ENCODE measurements at places on chromosomes 11 and 22.

DNA sequence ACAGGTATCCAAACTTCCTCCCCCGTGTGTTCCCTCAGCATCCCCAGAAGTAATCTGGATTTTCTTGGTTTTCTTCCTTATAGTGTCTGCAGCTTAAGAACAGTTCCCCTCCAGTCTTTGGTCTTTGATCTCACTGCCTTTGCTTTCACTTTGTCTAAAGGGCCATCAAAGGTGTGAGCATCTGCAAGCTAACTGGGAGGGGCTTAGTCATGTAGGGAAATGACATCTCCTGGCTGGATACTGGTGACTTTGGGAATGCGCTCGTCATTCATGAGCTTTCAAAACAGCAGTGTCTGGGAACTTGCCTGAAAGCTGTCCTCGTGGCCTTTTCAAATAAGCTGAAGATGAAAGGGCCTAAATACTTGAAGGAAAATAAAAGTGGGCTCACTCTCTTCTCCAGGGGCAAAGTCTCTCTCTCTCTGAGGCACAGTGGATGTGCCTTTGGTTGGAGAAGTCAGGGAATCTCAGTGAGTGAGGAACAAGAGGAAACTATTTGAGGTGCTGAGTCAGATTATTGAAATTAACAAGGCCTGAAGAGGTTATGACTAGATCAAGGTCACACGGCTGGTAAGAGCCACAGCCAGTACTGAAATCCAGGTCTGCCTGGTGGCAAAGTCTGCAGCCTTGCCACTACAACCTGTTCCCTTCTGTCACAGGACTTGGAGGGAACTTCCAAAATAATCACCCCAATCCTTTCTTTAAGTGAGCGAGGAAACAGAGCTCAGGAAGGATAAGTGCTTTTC is 45.6 kb upstream of the TENM4 start:
- DNase-seq: no peak

DNA sequence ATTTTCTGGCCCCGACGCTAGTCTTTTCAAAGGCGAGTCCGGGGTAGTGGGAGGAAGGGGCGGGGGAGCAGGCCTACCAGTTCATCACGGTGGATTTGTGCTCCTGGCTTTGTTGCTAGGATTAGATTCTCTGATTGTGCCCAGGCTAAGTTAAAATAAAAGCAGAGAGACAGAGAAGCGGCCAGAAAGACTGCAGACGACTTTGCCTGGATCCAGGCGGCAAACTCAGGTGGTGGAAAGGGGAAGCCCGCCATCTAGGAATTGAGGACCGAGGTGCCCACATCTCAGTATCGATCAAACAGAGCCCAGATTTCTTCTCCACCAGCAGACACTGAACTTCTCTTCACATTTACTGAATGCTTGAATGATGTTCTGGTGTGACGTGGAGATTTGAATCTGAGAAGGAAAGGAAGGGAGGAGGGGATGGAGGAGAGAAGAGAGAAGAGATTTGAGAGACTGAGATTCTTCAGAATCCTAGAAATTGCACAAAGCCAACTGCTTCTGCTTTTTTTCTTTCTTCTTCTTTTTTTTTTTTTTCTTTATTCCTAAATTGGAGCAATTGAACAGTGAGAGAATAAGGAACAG is 2.7 kb downstream of the FAT3 start:
- no peak for DNase-seq

- no peak for DNase-seq
Measured at GRCh38 chr11:30342736-30343166, 19.8 kb downstream of the ARL14EP start.

- DNase-seq: no peak
Measured at GRCh38 chr11:118635237-118635591, 27.8 kb downstream of the PHLDB1 start.

- DNase-seq: peak; percentile 52
Measured at GRCh38 chr22:38706101-38706900, 557 bp downstream of the GTPBP1 start.

DNA sequence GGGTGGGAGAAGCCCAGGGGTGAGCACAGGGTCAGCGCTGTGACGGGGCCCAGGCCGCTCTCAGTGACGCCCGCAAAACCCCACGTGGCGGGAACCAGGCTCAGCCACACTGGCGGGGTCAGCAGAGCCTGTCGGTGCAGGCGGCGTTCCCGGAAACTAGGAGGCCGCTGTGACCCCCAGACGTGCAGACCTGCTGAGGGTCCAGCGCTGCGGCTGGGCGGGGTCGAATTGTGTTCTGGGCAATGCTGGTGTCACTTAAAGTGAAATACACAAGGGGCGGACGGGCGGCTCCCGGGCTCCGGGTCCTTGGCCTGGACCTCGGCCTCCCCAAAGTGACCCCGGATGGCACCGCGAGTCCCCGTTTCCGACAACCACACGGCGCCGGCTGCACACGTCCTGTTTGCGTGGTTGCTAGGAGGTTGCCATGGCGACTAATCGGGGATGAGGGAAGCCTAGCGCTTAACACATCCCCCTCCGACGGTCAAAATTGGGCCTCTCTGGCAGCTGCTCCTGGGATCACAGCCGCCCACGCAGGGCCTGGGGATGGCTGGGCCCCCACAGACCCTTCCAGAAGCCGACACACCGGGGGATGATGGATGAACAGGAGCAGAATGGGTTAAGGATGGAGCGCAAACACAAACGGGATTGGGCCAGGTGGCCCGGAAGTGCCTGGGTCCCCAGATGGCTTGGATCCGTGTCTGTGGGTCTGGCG is 81.7 kb upstream of the PRR5 start:
- DNase-seq: peak; percentile 86

GRCh38 chr22:48459859-48460823 is 1367.5 kb downstream of the BRD1 start:
- DNase-seq: no peak

DNA sequence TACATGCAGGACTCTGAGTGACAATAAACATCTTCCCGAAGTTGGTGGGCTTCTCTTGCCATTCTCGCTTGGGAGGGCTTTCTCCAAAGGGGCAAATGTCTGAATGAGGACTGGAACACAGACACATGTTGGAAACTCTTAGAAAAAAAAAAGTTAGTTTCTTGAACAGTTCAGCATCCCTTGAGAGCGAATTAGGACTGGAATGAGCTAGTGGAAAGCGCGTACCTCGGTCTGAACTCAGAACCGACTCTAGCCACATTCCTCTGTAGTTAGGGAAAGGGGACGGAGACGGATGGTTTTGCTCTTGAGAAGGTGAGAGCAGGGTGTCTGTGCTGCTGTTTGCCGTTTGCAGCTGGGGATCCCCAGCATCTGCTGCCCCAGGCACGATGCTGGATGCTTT is 517.3 kb downstream of the TBC1D22A start:
- DNase-seq: no peak

DNA sequence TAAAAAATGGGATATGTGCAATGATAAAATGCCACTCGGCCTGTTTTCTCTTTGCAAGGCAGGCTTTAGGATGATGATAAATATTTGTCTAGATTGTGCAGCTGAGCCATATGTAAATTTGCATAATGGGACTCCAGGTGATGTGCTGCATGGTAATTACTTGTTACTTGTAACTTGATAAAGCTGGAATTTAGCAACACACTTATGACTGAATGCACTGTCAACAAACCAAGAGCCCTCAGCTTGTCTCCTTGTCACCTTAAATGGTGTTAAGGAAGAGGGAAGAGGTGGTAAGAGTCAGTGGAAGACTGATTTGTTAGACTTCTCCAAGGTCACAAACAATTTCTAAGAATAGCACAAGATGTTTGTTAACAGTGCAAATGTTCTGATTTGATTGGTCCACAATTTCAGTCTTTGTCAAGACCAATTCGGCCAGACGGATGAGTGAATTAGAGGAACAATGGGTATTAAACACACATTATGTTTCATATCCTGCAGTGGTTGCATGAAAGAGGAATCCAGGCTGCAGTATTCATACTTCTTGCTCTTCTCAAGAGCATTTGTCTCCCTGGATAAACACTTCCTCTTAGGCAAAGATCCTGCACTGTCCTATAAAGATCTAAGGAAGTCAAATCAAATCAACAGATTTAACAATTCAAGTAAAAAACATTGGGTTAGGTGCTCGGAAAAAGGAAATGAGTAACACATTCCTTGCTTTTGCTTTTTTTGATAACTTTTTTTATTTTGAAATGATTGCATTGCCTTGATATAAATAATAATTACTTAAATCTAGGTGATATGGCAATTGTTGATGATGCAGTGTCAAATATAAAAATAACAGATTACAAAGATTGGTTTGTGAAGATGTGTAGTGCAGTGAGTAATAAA is 448.3 kb upstream of the DDI1 start:
- no peak for DNase-seq

- DNase-seq: no peak
Measured at GRCh38 chr11:46252373-46252914, 25.0 kb upstream of the CREB3L1 start.

DNA sequence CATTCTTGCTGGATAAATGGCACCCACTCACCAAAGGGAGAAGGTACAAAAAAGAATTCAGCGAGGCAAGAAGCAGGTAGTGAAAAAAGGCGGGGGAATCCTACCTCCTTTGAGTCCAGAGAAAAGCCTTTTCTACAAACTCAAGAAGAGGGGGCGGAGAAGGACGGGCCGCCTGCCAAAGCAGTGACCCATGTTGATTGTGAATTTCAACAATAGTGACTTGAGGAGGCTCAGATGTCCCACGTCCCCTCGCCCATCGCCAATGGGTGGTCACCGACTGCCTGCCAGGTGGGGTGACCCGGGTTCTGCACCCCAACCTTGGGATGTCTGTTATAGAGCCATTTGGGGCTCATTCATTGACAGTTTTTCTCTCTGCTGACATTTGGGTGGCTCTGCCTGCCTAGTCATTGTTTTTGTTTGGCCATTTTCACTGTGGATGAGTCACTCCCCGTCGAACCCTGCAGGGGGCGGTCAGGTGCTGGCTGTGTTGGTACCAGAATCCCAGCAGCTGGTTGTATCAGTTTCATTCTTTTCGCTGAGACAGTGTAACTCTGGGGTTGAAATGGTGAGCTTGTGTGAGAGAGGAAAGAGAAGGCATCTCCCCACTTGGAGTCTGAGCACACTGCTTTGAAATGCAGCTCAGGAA is 163.4 kb upstream of the NCAM1 start:
- DNase-seq: peak; percentile 50

- DNase-seq: no peak
Measured at GRCh38 chr11:14657841-14658240, 14.2 kb downstream of the PDE3B start.

GRCh38 chr11:77438487-77438886 is 35.4 kb downstream of the PAK1 start:
- no peak for DNase-seq

- no peak for DNase-seq
Measured at GRCh38 chr11:111694851-111695250, 71.3 kb downstream of the PPP2R1B start.

- DNase-seq: no peak
Measured at GRCh38 chr11:116651737-116652237, 121.0 kb downstream of the BUD13 start.

DNA sequence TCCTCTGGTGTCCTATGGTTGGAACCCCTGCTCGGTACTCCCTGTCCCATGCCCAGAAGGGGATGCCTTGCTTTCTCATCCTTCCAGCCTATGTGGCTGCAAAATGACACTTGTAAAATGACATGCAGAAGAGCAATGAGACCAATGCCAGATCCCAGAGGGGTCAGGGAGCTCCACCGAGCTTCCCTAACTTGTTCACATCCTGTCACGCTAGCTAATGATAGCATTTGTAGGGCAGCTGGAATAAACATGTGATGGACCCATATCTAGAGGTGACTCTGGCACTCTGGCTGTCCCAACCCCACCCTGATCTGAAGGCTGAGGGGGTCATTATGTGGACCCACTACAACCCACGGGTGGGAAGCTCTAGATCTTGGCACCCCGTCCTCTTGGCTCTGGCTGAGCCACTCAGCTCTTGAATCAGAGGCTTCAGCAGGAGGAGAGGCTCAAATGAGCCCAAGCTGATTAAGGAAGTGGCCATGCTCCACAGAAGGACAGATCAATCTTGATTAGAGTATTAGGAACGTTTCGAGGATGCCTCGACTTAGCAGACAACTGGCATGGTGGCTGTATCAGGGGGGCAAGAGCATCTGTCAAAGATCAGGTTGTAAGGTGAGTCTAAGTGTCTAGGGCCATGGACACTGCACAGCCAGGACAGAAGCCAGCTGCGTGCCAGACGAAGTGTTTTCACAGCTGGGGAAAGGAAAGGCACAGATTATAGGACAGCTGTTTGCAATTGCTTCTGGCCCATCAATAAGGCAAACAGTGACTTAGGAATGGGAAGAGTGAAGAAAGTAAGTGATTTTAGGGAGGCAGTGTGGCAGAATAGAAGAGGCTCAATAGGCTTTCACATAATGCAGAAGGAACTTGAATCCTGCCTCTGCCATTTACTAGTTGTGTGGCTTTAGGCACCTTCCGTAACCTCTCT is 182.8 kb downstream of the KIRREL3 start:
- DNase-seq: no peak

DNA sequence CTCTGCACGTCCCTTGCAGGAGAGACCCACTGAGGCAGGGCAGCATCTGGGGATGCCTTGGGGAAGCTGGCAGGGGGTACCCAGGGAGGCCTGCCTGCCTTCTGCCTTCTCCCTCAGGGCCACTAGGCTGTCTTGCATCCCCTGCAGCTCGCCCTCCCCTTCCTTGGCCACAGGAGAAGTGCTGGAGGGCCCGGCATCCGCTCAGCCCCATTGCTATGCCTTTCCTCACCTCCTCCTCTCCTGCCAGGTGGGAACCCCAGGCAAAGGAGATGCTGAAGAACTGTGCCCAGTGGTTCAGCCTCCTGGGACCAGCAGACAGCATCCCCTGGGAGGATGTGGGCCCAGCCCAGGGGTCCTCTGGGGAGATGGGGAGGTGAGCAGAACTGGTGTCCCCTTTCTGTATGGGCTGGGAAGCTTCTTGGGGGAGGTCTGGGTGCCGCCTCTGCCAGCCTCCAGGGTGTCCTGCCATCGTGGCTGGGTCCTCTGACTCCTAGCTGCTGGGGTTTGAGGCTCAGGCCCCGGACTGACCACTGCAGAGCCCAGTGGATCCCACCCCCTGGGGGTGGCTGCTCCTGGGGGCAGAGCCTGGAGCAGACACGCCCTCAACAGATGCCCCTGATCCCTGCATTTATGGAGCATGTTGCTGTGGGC is 20.6 kb downstream of the MRGPRG start:
- DNase-seq: no peak

GRCh38 chr22:37054600-37055365 is 3.2 kb downstream of the KCTD17 start:
- no peak for DNase-seq

DNA sequence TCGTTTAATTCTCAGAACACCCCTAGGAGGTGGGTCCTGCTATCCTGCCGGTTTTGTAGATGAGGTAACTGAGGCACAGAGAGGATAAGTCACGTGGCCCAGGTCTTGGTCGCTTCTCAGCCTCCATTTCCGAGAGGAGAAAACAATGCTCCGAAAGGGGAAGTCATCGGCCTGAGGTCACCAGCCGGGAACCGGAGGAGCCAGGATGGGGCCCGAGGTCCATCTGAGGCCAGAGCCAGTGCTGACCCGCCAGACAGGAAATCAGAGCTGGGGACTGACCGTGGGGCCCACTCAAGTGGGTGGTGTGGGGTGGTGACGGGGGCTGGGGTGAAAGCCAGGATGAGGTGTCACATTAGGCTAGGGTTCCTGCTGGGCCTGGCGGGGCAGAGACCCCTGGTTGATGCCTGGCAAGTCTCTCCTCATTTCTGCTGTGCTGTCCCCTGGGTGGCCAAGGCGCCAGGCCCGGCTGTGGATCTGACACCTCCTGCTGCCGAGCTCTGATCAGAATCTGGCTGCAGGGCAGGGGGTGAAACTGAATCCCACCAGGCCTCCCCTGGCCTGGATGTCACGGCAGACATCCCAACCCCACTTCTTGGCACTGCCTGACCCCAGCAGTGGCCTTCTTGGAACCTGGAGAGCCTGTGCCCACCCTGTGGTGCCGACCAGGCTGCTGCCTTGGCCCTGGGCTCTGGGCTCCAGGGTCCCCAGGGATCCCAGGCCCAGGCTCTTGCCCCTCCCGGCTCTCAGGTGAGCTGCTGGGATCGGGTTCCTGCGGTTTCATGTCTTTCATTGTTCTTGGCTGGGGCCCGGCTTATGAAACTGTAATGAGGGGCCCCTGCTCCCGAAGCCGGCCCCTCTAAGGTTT is 12.0 kb downstream of the TRIOBP start:
- no peak for DNase-seq
